EH (cell line): ENCODE measurements at places on chromosomes 4 and X.

- DNase-seq: peak; percentile 46
Measured at GRCh38 chr4:72326692-72327632, 242.1 kb downstream of the ADAMTS3 start.

- no peak for DNase-seq
Measured at GRCh38 chr4:61336916-61337315, 136.8 kb downstream of the ADGRL3 start.

DNA sequence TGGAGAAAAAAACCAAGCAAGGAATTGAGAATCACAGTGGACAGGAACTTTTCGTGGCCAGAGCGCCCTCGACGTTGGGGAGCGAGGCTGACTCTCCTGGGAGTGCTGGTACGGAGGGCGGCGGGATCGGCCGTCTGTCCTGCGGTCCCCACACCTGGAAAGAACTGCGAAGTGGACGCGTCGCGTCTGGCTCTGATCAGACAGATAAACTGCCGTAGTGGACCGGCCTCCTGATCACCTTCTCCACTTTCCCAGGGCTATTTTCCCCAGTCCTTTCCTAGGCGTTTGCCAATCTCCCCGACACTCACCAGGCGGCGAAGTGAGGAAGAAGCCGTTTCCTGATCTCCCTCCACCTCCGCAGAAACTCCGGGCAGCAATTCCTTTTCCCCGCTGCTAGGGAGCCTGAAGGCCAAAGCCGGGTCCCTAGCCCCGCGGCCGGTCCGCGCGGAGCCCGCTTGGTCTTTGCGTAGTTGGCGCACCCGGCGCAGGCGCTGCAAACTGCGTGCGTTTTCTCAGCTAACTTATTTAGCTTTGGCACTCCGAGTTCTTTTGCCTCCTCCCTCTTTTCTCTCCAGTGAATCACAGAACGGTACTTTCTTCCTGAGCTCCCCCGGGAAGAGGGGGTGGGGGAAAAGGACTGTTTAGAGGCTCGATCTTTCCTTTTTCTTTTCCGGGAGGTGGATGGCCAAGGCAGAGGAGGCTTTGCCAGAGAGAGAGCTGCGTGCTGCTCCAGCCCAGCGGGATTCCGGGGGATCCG, at the start of gene ARSJ:
TSS of gene ARSJ (minus strand) at position 500 of the 757 bp plus-strand sequence. CDS start 813 bp downstream, outside the sequence.
- DNase-seq: peak; percentile 92

- DNase-seq: peak; percentile 56
Measured at GRCh38 chr4:102554482-102554881, 53.3 kb downstream of the NFKB1 start.

- DNase-seq: peak; percentile 13
Measured at GRCh38 chr4:182447767-182448280, 204.6 kb downstream of the TENM3 start.

DNA sequence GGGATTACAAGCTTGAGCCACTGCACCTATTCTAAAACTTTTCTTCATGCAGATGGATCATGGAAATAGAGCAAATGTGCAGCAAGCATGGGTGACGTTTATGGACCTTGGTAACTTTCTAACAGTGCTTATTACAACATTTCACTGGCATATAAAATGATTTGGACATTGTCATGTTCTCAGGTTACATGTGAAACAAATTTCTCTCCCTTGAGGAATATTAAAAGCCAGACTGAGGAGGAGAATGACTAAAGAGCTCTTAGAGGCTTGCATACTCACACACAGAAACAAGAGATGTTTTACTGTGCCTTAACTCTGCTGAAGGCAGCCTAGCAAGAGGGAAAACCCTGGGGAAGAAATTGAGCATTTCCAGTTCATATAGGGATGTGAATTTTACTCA, 38.6 kb upstream of the GPR101 start:
- DNase-seq: no peak

DNA sequence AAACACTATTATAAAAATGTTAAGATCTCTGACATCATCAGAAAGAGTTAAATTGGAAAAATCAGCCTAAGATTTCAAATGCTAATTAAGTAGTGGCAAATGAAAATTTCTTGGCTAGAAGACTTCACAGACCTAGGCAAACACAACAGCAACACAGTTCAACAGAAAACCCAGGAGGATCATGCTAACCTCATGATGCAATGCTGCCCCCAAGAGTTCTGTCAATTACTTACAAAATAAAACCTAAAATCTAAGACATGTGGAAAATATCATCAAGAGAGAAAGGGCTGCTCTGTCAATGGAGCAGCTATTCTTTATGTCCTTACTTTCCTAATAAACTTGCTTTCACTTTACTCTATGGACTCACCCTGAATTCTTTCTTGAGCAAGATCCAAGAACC, 21.0 kb downstream of the S100G start:
- DNase-seq: peak; percentile 67

- DNase-seq: no peak
Measured at GRCh38 chr4:163631288-163631687, 136.8 kb downstream of the TMA16 start.

GRCh38 chr4:189823591-189823990, 117.1 kb upstream of the FRG1 start:
- no peak for DNase-seq

GRCh38 chr4:82053396-82053795, 320.4 kb downstream of the HNRNPD start:
- DNase-seq: no peak

DNA sequence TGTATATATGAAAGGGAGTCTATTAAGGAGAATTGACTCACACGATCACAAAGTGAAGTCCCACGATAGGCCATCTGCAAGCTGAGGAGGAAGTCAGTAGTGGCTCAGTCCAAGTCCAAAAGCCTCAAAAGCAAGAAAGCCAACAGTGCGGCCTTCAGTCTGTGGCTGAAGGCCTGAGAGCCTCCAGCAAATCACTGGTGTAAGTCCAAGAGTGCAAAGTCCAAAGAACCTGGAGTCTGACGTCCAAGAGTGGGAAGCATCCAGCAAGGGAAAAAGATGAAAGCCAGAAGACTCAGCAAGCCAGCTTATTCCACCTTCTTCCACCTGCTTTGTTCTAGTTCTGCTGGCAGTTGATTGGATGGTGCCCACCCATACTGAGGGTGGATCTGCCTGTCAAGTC, 104.1 kb downstream of the IL1RAPL2 start:
- no peak for DNase-seq

DNA sequence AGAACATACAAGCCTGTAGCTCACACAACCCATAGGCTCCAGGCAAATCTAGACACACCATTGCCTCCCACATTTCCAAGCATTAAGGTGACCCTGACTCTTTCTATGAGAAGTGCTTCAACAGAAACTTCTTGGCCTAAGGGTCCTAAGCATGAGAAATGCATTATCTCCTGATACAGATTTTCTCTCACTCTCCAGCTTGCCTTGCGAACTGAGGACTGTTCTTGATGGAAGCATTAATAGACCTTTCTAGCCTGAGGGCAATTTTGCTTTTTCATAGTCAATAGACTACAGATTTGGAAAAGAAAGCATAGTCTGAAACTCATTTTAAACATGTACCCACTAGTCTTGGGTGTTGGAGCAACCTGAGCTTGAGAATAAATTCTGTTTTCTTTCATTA, 1801.3 kb upstream of the PCDH7 start:
- DNase-seq: no peak
